ENCODE measurements at places on chromosomes 5 and 9. TPM values are rescaled to one million over a fixed set of nuclear protein-coding genes. Genes with fewer than 3 reads are reported as not detected.

GRCh38 chr5:172830876-172831662 lies 3.0 kb upstream of the ERGIC1 start:
- DNase-seq, result no peak

DNA sequence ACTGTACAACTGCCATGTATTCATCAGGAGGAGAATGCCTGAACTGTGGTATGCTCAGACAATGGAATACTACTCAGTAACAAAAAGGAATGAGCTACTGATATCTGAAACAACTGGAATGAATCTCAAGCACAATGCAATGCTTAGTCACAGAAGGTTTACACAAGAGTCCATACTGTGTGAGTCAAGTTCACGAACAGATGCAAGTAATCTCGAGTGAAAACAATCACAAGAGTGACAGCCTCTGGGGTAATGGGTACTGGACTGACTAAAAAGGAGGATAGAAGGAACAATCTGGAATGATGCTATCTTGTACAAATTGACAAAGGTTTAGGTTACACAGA lies 19.5 kb upstream of the GOLGA1 start:
- no peak for DNase-seq

GRCh38 chr9:16221366-16221765 lies 649.1 kb downstream of the BNC2 start:
- DNase-seq, result no peak

GRCh38 chr5:137236252-137236651 lies 262.9 kb downstream of the SPOCK1 start:
- no peak for DNase-seq

The PRELID2 gene
- 3.1 TPM for total RNA-seq
